EL (cell line): ENCODE measurements at places on chromosomes 6 and 20.

DNA sequence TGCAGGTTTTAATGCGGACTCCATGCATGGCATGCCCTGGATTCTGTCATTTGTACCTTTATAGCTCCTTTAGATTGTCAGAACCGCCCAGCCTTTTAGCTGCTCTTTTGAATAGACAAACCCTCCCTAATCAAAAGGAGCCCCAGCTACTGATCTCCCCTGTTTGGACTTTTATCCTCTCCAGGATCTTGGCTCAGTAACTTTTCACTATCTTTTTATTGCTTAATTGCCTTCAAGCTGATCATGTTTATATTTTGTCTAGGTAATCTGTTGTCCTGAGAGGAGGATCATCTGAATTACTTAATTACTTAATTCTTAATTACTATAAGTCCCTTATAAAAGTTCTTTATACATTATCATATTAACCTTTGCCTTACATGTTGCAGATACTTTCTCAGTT, 93.2 kb downstream of the HIVEP1 start:
- DNase-seq: no peak

DNA sequence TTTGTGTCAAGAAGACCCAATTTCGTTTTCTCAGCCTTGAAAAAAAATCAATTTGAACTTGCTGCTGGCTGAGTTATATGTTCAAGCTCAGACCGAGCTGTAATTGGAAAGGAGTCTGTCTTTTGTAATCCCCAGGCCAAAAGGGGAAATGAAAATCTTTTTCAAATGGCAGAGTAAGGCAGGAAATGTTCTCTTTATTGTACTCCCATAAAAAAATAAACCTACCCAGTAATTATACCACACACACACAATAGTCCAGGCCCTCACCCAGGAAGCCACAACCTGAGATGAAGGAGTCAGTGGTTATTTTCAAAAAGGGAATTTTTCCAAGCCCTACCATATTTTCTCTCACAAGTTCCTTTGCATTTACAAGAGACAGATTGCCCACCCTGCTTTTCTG, 45.3 kb downstream of the CLIC5 start:
- no peak for DNase-seq

- no peak for DNase-seq
Measured at GRCh38 chr20:10059006-10059405, 24.2 kb downstream of the ANKEF1 start.

GRCh38 chr6:119649531-119649930, 300.0 kb upstream of the MAN1A1 start:
- no peak for DNase-seq

GRCh38 chr20:60694763-60695162, 557.3 kb upstream of the CDH4 start:
- peak; percentile 5 for DNase-seq
